Hematopoietic multipotent progenitor cell treated with erythropoietin and hydrocortisone succinate and interleukin-3 and kit ligand, for 4 days (in vitro differentiated cells): ENCODE measurements at places on chromosomes 7 and 10.
A peak's percentile ranks its signal among the peaks of the same experiment; 100 is the strongest.

DNA sequence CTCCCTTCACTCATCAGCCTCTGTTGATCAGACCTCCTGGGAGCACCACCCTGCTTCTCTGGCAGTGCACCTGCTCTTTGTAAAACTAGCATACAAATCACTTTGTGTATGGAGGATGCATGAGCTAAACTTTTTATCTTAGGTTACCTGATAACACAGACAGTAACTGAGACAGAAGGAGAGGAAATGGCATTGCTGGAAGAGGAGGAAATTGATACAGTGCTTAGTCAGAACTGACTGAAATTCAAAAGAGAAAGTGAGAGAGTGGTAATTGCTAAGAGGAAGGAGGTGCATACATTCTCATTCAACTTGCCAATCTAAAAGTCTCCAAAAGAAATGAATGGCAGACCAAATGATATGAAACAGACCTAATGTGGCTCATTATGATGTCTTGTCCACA lies 1120.7 kb downstream of the GATA3 start:
- DNase-seq: no peak

GRCh38 chr10:17643339-17643754 lies 604 bp upstream of the STAM start:
- no peak for DNase-seq

DNA sequence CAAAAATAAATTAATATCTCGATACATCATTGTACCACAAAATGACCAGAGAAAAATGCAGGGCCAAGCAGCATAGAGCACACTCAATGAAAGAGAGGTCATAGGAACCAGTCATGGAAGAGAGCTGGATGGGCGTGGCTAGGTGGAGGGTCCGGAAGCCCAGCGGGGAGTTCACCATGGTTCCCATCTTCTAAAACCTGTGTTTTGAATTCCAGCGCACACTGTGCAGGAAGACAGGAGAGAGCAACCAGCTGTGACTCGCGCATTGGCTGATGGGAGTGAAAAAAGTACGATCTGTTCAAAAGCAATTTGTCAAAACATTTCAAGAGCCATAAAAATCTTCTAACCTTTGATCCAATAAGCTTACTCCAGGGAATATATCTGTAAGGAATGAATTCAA lies 125.2 kb upstream of the NANOS1 start:
- no peak for DNase-seq

DNA sequence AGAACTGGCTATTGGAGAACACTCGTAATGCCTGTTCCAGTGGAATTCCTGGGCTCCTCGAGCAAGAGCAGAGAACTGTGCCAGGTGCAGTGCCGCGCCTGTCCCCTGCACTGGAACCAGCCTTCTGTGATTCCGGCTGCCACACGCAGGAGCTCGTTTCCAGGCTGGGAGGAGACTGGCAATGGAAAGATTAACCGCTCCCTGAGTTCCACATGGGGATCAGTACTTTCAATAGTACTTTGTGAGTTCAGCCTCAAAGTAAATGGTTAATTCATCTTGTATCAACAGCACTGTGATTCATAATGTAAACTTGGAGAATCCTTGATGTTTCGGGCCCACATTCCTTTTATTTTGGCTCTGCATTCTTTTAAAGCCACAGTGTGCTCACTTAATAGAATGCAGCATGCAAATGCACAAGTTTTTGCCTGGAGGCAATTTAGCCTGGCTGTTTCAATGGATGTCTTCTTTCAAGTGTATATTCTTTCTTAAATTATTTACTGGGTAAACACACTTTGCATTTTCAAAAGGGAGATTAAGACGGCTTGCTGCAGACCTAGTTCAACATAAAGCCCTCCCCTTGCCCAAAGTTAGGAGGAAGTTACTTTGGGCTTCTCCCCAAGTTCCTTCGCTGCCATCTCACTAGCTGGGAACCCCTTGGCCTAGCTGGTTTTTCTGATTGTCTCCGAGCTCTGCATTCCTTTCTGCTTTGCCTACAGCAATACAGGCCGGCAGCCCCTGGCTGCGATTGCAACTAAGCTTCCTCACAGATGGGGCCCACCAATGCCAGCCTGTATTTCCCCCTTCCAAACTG lies 138.1 kb upstream of the TCF7L2 start:
- no peak for DNase-seq

DNA sequence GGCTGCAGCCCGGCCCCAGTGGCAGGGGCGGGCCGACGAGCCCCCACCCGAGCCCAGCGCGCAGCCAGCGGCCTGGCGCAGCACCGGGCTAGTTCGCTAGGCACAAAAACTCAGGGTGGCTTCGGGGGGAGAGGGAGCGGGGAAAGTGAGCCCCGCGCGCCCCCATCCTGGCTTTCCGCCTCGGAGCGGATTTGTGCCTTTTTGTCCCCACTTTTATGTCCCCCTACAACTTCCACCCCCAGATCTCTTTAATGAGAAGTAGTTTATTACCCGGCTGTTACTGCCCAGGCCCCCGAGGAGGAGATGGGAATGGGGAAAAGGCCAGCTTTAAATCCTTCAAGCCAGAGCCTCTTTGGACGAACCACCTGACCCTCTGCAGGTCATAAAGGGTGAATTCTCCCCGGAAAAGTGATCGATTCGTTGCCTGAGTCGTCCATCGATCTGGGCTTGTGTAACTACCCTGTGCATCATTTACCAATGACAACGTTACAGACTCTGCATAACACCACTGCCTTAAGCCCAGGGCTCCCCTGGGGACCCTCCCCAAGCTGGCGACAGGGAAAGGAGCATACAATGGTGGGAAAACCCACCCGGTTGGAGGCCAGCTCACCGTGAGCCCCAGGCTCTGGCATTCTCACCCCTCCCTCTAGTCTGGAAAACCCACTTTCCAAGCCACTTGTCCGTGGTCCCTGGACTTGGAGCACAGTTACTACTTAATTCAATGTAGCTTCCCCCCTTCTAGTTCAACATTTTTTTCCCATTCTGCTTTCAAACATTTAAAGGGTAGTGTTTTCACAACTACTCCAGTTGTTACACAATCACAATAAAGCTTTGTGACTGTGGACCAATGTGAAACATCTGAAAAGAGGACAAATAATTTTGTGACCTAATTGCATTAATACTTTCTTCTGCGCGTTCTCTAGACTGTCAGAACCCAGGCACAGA lies 748 bp upstream of the SH3PXD2A start:
- no peak for DNase-seq

GRCh38 chr10:34078745-34079470 lies 736.2 kb downstream of the PARD3 start:
- no peak for DNase-seq

DNA sequence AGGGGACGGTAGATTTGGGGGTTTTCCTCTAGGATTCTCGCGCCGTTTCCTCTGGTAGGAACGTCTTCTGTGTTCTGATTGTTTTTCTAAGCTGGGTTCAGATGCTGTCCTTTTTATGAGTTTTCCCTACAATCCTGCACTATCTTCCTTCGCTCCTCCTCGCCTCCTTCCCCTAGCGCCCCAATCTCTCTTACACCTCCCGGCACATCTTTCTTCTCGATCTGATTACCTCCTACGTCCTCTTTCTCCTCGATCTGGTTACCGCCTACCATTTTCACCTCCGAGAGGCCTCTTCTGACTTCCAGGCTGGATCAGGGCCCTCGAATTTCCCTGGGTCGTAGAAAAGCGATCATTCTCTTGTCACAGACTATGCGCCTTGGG lies 413 bp downstream of the BUD31 start:
- peak; percentile 52 for DNase-seq

DNA sequence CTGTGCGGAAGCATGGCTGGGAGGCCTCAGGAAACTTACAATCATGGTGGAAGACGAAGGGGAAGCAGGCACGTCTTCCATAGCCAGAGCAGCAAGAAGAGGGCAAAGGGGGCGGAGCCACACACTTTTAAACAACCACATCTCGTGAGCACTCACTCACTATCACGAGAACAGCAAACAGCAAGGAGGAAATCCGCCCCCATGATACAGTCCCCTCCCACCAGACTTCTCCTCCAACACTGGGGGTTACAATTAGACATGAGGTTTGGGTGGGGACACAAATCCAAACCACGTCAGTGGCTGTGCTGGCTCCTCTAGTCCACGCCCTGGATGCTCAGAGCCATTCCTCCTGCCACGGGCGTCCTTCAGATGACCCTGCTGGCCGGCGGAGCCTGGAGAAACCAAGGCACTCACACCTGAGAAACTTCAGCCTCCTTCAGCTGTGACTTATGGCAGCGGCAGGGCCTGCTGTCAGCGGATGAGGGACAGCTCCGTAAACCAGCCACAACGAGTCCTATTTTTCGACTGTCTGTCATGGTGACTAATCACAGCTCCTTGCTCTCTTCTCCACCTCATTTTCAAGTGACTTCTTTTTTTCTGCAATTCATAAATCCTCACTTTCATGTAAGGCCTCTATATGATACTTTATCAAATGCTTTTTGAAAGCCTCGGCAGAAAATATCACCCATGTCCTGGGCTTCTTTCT lies 167.9 kb upstream of the PFKP start:
- no peak for DNase-seq

- no peak for DNase-seq
These were observed 71.3 kb downstream of the TACC2 start for GRCh38 chr10:122060250-122060649.

DNA sequence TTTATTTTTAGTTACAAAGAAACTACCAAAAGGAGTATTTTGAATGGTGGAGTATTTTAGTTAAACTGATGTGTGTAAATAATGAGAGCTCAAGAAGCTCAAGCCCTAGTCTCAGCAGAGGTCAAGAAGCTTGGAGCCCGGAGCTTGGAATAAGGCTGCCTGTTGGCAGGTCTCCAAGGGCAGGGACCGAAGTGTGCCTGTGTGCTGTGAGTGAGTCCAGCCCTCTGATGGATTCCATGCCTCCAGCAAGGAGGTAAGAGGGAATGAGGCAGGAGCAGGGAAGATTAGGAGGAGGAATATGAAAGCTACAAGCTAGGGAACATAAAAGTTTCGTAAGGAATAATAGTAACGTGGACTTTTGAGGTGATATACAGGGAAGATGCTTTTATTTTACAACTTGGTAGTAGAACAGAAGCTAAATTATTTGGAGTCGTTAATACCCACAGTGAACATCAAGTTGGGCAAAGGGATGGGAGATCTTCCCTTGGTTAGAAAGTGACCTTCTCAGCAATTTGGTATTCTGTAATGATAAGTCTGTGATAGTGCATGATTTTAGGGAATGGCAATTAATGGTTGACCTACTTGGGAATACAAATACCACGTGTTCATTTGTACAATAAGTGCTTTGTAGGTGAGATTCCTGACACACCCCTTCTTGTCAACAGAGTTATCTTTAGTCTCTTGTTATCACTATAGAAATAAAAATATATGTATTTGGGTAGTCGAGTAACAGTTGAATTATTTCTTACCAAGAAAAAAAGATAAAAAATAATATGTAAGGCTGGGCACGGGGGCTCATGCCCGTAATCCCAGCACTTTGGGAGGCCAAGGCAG lies 4.6 kb downstream of the SEC23IP start:
- no peak for DNase-seq

DNA sequence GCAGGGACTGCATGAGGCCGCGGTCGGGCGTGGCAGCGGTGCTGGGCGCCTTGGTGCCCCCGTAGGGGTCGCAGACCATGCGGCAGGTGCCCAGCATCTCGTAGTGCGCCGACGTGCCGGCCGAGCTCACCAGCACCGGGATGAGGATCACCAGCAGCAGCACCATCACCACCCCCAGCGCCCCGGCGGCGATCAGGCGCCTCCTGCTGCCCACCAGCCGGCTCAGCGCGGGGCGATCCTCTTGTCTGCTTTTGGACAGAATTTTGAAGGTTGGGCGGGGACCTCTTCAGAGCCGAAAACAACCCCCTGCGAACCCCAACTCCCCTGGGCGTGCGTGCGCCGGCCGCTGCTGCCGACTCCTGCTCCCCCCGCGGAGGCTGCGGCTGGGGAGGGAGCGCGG lies 779 bp downstream of the C1QL3 start:
- peak; percentile 74 for DNase-seq
